ENCODE measurements at places on chromosomes 1 and 21. TPM values are rescaled to one million over a fixed set of nuclear protein-coding genes. Genes with fewer than 3 reads are reported as not detected.

OR14K1 gene
- total RNA-seq: not detected

LIPI gene
- not detected for total RNA-seq

C1orf115 gene
- total RNA-seq: 4.3 TPM

DNA sequence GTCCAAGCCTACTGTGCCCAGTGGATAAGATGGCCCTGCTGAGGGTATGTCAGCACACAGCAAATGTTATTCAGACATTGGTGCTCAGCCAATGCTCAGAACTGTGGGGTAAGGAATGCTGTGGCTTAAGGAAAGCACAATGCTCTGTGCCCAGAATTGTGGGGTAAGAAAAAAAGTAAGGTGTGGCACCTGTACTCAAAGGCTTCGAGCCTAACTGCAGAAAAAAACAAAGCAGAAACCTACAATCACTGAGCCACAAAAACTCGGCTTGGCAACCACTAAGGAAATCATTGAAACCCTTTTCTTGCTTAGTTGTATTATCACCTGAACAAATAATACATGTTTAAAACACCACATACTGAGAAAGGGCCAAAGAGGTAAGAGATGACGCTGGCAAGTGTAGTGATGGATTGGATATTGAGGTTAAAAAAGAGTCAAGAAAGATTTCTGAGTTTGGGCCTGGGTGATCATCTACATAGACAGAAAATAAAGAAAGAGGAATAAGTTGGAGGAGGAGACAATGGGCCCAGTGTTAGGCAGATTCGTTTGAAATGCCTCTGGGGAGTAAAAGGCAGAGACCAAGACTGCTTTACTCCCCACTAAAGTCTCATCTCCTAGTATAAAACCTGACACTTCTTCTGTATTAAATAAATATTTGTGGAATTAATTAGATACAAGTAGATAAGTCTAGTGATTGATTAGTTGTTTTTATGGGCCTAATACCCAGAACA is 25.9 kb upstream of the ATP1A1 start:
- DNase-seq: no peak

DNA sequence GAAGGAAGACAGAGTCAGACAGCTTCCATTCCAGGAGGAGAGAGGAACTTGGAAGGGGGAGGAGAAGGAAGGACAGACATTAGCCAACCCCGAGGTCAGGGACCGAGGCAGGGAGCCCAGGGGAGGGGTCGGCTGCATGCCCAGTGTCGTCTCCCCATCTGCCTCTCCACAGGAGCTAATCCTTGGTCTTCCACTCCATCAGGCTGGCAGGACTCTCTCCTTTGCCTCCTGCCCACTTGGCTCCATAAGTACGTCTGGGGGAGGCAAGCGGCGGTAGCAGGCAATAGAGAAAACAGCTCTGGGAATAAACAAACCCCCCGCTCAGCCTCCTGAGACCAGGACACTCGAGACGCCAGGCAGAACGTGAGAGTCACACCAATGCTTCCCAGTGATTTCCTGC is 71.3 kb downstream of the GRIK3 start:
- no peak for DNase-seq

- no peak for DNase-seq
These were observed 18.0 kb downstream of the PCP4 start for GRCh38 chr21:39885119-39885848.

DNA sequence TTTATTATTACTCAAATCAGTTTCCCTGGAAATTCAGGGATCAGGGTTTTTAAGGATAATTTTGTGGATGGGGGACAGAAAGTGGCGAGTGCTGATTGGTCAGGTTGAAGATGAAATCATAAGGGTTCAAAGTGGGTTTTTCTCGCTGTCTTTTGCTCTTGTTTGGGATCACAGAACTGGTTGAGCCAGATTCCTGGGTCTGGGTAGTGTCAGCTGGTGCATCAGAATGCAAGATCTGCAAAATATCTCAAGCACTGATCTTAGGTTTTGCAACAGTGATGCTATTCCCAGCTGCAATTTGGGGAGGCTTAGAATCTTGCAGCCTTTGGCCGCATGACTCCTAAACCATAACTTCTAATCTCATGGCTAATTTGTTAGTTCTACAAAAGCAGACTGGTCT is 9.3 kb downstream of the CHI3L2 start:
- DNase-seq: no peak

- DNase-seq: no peak
These were observed 100.7 kb upstream of the GFI1 start for GRCh38 chr1:92587445-92587844.

DNA sequence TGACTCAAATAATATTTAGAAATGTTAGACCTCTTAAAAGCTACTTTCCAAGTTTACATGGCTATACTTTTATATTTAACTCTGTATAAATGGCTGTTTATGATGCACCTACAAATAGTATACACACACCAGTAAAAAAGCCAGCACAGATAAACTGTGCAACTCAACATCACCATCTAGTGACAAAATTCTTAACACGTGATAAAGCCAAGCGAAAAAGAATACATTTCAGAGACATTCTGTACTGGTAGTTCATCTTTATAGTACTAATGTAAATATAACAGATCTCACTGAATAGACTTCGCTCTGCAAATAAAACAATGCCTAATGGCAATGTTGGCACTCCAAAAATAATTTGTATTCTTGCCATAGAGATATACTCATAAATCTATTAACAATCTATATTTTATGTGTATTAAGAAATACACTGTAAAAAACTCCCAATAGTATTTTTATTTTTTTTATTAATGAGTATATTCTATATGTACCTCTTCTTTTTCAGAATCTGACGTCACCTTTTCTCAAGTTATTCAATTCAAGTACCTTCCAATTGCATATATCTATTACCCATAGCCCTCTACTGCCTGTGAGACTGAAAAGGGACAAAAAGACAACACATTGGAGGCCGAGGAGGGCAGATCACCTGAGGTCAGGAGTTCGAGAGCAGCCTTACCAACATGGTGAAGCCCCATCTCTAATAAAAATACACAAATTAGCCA is 100.2 kb downstream of the DPYD start:
- DNase-seq: peak; percentile 40

DNA sequence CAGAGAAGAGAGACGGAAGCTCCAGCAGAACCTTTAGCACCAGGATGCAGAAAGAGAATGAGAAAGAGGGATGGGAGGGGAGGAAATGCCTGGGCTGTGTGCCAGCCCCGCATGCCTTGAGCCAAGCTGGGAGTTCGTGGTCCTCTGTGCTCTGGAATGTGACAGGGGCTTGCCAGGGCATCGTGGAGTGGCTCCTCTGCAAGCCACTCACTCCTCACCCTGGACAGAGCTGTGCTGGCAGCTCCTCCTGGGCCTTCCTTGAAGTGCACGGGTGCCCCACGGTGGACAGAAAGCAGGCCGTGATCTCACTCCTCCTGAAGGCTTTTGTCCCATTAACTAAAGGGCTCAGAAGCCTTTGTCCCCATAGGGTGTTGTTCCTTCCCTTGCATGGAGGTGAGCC is 34.8 kb upstream of the PRELP start:
- DNase-seq: peak; percentile 63

GRCh38 chr1:62307895-62308492 is 11.2 kb downstream of the KANK4 start:
- no peak for DNase-seq
